ENCODE measurements at places on chromosomes 6 and 20.

DNA sequence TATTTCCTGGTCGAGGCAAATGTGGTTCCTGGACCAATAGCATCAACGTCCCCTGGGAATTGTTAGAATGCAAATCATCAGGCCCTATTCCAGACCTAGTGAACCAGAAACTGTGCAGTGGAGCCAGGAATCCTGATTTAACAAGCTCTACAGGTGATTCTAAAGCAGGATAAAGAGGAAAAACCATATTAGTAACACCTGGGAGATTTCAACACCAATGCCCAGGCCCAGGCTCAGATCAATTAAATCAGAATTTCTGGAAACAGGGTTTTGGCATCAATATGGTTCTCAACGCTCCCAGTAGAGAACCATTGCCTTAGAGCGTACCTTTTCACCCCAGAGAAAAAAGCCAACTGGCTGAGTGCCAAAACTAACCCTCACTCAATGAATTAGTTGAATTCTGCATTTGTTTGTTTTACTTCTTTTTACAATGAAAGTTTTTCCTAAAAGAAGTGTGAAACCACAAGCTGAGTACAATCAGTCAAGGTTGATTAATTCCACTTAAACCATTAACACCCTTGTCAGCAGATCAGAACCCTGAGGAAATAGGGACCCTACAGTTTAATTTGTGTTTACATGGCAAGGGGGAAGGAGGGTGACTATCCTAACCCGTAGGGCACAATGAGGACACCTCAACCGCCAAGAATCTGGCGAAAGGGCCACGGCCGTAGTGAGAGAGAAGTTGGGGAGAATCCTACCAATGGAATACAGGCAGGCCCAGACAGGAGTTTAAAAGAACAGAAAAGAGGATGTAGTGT lies 34.9 kb upstream of the LOC128125822 start:
- no peak for DNase-seq

DNA sequence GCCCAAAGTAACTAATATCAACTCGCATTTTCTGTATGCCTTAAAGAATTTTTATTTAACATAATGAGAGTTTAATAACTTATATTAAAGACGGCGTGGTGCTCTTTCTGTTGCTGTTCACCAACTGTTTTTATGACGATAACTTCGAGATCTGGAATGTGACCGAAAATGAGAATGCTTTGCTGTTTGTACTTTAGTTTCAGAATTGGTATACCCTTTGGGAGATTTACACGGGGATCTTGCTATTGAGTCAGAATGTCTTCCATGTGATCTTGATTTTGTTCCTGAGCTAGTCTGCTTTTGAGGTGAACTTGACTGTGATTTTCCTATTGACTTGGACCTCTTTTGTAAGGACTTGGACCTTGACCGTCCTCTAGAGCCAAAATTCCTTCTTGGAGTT lies 17.9 kb downstream of the PNRC1 start:
- DNase-seq = no peak

DNA sequence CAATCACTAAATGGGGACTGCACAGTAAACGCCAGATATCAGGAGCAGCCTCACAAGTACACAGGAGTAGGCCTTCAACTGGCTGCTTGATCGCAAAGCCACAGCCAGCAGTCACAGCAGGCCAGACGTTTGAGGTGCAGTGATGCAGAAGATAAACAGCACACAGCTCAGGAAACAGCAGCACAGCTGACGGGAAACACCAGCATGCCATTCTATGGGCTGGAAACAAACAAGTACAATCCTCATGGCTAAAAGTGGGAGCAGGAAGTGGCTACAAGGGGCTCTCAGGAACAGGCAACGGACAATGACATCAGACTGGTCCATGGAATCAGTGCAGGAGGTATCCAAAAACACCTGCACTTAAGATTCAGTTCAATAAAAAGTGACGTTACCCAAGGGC lies 111.0 kb downstream of the DTNBP1 start:
- DNase-seq = peak; percentile 14

GRCh38 chr6:121403964-121404363 lies 31.5 kb upstream of the GJA1 start:
- DNase-seq = no peak

DNA sequence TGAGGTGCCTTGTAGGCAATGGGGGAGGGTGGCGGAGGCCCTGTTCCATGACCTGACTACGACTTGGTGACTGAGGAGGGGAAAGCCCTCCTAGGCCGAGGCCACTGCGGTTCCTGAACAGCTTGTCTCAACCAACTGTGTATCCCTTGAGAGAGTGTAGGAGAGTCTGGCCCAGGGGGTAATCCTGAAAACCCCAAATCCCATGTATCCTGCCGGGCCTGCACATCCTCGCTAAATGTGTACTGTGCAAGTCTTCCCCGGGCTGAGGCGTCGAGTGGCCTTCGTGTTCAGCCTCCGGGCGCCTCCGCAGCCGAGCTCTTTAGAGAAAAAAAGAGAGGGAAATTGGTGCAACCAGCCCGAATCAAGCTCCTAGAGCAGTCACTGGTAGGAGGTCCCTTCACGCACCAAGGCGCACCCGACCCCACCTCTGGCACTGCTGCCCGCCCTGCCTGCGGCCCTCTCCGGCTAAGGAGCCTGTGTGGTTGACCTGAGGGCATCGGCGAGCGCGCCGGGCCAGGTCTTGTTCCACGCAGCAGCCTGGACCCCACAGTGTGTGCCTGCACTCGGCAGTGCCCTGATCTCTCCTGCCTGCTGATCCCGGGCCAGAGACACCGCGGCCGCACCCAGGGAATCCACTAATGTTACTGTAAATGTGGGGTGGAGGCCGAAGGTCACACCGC lies 7.3 kb downstream of the SIM1 start:
- DNase-seq = no peak

DNA sequence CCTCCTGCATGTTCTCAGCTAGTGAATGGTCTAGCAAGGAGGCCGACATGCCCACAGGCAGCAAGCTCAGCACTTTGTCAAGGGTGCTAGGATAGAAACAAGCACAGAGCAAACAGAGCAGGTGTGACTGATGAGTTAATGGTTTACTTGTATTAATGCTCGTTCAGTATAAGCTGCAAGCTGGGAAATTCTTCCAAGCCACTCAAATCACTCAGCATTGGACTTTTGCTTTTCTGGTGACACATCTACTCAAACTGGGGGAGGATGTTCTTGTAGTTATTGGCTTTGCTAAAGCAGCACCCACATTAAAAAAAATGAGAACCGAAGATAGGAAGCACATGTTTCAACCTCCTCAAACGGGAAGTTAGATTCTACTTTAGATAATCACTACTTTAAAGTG lies 43.1 kb upstream of the NEDD9 start:
- peak; percentile 15 for DNase-seq

- DNase-seq = no peak
Measured at GRCh38 chr6:3624250-3625136, 127.0 kb downstream of the PXDC1 start.

- DNase-seq = no peak
Measured at GRCh38 chr6:107079429-107079828, 35.9 kb downstream of the BEND3 start.

GRCh38 chr6:130993292-130993765 lies 69.7 kb downstream of the EPB41L2 start:
- DNase-seq = no peak

- DNase-seq = no peak
Measured at GRCh38 chr20:30281584-30282197, 975.8 kb upstream of the DEFB115 start.

- no peak for DNase-seq
Measured at GRCh38 chr20:11270566-11270965, 596.8 kb upstream of the JAG1 start.

GRCh38 chr6:163839296-163839695 lies 424.8 kb downstream of the QKI start:
- no peak for DNase-seq

- no peak for DNase-seq
Measured at GRCh38 chr6:135105299-135105698, 50.7 kb upstream of the HBS1L start.

GRCh38 chr20:7775072-7775471 lies 165.2 kb downstream of the HAO1 start:
- DNase-seq = no peak

- no peak for DNase-seq
Measured at GRCh38 chr20:35088231-35089145, 4.1 kb downstream of the TRPC4AP start.

DNA sequence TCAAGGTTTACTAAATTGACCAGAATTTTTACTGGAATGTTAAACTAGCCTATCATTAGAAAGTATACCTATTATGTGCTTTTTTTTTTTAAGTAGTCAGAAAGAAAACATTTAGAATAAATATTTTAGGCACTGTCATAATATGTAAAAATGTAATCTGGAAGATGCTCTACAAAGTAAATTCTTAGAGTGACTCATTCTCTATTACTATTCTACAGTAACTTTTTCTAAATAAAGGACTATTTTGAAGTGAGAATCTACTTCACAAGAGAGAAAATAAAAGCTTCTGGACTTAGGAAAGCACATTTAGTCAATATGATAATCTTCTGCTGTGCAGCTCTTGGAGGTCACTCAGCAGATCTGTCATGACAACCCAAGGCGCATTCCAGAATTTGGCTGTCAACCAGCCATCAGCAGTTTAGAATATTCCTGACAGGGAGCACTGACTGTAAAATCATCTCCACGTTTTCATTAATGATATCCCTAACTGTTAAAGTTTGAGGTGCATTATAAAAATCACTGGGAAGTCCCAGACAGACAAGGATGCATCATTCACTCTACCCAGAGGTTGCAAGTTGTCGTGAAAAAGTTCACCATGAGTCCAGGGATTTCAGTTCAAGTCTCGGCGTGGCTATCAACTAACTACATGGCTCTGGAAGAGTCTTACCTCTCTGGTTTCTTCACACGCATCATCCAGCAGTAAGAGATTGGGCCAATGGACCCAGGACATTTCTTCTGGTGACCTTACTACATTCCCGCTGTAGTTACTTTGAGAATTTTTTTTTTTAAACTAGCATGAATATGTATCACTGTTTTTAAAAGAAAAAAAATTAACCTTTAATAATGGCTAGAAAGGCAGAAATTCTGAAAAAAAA lies 374.9 kb downstream of the GJA1 start:
- no peak for DNase-seq

Data from germinal center (tissue), 1 donor.